ENCODE measurements at places on chromosomes 7 and 10.

- DNase-seq = peak; percentile 54
Measured at GRCh38 chr7:36287371-36288241, 102.1 kb upstream of the ANLN start.

- DNase-seq = no peak
Measured at GRCh38 chr10:112295853-112296830, 12.9 kb downstream of the TECTB start.

- DNase-seq = peak; percentile 31
Measured at GRCh38 chr10:17200001-17200911, 1.2 kb downstream of the TRDMT1 start.

- DNase-seq = no peak
Measured at GRCh38 chr7:25349283-25350017, 121.2 kb upstream of the NPVF start.

GRCh38 chr10:110817614-110818013 lies 54.1 kb upstream of the PDCD4 start:
- DNase-seq = no peak

DNA sequence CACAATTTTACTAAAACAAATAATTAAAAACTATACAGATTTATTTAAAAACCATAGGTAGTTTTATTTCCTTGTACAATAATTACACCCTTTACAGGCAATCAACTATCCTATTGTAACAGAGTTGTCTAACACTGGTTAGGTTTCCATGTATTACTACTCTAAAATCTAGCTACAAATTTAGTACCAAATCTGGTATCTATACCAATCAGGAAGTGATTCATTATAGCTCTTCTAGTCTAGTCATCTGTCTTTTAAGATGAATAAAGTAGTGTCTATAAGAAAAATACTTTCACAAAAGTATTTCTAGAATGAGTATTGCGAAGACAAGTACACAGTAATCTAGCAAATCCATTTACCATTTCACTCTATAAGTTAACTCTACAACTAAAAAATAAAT lies 16.9 kb downstream of the ZNF800 start:
- no peak for DNase-seq

DNA sequence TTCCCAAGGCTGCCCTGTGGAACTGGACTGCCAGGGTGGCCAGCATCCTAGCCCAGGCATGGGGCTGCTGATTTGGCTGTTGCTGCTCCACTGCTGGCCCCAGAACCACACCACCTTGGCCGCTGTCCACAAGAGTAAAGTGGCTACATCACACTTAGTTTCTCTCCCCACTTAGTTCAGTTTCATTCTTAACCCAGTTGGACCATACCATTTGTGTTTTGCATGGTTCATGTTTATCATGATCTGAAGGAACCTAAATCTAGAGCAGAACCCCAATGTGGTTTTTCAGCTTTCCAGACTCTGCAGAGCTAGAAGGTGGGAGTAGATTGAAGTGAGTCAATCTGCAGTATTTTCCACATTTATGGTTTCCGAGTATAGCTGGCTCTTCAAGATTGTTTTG lies 32.8 kb downstream of the SDK1 start:
- no peak for DNase-seq

DNA sequence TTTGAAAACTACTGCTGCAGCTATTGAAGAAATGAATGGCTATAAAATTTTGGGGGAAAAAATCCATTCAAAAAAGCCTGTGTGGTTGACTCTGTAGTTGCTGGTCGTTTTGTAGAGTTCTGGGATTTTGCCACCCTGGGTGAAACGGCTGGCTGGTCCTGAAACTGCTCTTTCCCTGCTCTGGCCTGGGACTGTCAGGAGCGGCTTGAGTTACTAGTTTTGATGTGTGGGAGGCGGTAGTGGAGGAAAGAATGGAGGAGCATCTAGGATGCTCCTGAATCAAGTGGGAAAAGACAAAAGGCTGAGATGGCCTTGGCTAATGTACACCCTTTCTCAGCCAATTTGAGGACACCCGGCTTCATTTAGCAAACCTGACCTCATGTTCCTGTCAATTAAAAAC lies 72.5 kb downstream of the ZNF365 start:
- DNase-seq = no peak

DNA sequence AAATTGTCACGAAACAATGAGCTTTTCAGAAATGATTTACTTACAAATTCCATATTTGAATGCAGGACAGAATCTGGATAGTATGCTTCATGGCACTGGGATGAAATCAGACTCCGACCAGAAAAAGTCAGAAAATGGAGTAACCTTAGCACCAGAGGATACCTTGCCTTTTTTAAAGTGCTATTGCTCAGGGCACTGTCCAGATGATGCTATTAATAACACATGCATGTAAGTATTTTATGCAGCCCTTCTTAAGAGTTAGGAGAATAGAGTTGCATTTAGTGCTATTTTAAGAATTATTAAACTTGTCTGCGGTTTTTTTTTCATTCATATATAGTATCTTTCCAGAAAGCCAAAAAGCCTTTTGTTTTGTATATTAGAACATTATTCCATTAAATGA lies 67.4 kb downstream of the MMRN2 start:
- DNase-seq = no peak

DNA sequence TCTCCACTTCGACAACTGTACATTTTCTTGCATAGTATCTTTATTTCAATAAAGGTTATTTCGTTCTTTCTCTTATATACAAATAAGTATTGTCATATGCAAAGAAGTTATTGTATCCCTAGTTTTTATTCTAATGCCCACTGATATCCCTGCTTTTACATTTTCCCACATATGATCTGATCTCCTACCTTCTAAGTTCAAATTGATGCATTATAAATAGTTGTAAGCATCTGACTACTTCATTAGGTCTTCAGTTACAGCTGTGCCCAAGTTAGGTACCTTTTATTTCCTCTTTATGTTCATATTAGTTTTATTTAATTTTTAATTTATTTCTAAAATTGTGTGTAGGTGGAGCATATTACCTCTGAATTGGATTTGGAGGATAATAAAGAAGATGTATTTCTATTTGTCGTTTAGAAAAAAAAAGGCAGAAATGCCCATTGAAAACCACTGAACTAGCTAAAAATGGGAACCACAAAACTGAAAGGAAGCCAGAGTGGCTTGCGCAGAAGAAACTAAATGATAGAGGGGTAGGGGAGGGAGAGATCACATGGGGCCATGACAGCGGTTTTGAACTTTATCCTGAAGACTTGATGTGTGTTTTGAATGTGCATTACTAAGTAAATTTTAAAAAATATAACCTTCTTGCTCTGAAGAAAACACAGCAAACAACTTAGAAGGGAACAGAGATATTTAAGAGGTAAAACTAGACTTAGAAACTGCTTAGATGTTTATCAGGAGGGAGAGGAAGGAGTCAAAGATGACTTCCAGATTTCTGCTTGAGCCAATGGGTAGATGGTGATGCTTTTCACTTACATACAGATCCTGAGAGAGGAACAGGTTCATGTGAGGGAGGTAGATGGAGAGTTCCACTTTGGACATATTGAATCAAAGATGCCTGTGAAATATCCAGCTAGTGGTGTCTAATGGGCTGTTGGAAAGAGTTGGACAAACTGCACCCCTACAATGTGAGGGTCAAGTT lies 9.3 kb upstream of the ZC3HAV1L start:
- DNase-seq = peak; percentile 48

DNA sequence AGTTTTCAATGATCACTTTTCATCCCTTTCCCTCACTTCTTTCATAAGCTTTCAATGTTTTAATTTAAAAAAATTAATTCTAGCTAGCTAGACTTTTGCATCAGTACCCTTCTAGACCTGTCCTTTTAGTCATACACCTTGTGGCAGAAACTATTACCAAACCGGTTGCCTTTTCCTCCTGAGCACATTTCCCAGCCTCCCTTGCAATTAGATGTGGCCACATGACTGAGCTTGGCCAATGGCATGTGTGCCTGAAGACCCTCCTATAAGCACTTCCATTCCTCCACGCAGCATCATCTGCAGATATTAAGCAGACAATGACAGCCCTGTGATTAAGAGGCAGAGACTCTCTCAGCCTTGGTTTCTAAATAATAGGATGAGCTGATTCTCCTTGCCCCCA lies 12.3 kb downstream of the DKK1 start:
- no peak for DNase-seq

- DNase-seq = no peak
Measured at GRCh38 chr10:88411772-88412349, 171.3 kb downstream of the RNLS start.

DNA sequence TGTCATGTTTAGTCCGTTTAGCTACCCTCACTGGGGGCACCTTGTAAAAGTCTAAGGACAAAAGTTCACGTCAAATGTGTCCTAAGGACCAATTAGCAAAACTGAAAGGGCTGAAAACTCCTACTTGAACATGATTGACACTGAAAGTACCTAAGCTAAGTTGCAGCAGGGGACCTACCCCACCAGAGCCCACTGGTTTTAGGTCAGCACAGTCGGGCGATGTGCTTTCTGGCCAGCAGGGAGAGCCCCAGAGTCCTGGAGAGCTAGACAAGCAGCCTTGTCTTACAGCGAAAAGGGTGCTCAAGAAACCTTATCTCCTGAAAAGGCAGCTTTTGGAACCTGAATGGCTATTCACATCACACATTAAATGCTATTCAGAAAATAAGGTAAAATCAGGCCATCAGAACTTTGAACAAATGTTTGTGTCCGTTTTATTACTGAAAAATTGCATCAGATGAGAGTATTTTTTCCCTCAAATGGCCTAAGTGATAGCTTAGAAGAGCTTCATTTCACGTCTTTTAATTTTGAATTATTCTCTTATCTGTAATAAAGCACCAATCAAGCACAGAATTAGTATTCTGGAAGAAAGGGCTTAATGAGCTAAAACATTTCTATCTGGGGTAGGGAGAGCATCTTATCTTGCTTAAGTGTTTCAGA lies 52.2 kb upstream of the MKI67 start:
- DNase-seq = peak; percentile 52

GRCh38 chr7:98265841-98266271 lies 13.8 kb upstream of the TECPR1 start:
- DNase-seq = no peak

- peak; percentile 76 for DNase-seq
Measured at GRCh38 chr10:22340329-22341189, 4.7 kb upstream of the SPAG6 start.

DNA sequence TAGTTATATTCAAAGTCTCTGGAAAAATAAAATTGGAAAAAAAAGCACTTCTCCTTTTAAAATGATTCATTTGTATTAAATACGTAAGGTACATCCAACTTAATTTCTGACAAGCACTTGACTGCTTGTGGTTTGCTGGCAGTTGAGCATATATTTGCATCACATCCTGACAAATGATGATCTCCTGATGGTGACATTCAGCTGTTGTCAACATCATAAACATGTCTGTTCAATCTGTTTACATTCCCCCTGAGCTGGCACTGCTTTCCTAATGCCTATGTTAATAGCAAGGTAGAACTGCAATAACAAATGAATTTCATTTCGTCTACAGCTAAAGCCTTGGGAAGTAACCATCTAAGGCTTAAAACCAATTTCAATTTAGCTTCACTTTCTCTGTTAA lies 24.4 kb downstream of the TSPAN12 start:
- DNase-seq = no peak

- no peak for DNase-seq
Measured at GRCh38 chr10:131821378-131822012, 79.3 kb upstream of the PPP2R2D start.

DNA sequence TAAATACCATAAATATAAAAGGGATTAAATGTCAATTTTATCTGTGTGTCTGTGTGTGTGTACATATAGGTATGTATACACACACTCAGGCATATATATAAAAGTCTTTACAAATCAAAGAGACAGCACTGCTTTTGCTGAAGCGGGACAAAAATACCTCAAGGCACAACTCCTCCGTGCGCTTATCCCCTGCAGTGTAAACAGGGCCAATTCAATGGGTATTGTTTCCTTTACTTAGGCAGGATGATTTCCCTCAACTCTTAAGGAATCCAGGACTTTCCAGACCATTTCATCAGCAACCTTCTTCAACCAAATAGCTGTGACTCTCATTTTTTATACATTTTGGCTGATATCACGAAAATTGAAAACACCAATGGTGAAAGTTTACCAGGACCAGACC lies 227.7 kb downstream of the CRPPA start:
- DNase-seq = no peak

- DNase-seq = no peak
Measured at GRCh38 chr7:117718116-117718835, 155.0 kb downstream of the CTTNBP2 start.

DNA sequence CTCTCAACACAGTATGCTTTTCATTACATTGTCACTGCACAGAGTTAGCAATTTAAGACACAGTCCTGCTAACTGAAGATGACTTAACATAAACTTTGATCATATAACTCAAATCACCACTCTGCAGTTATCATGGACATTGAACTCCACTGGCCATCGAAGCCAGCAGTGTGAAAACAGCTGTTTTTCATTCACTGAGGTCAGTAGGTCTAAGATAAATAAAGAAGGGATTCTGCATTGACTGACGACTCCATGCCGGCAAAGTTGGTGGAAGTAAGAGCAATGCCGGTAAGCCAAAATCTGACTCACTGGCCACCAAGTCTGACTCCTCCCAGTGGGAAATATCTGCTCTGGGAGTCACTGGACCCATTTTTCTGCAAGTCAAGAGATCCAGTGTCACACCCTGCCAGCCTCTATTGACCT lies 449.9 kb upstream of the ANKRD30A start:
- DNase-seq = no peak

GRCh38 chr10:21712975-21713374 lies 178.9 kb downstream of the MLLT10 start:
- DNase-seq = no peak

DNA sequence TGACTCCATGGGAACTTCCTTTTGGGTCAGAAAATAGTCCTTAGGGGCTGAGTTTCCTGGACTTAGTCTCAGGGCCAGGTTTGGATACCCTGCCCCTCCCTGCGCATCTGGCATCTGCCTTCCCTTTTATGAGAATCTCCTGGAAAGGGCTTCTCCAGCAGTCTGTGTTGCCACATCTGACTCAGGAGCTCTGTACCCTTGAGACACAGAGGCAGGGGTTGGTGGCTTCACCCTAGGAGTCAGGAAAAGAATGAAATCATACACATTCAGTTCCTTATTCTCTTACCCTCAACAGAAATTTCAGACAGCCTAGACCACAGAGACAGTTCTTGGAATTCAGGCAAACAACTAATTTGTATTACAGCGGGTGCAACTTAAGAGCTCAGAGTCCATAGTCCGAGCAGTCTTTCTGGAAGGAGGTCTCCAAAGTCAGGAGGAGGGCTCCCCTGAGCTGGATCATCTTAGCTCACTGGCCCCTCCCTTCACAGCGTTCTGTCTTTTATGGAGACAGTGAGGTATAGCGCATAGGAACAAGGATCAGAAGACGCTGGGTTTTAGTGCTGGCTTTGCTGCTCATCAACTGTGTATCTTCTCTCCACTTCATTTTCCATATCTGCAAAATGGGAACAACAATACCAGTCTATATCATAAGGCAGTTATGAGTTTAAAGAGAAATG lies 3.0 kb upstream of the PLAU start:
- no peak for DNase-seq

- DNase-seq = no peak
Measured at GRCh38 chr7:109696723-109697122, 1127.0 kb downstream of the DNAJB9 start.

- DNase-seq = no peak
Measured at GRCh38 chr7:38339953-38340819, 66.8 kb upstream of the TARP start.

- DNase-seq = no peak
Measured at GRCh38 chr10:100183481-100183880, 2.3 kb downstream of the ERLIN1 start.

Measured in CD4-positive, alpha-beta T cell treated with Interleukin-17A for 1 hour (primary cell).